ENCODE measurements at places on chromosomes 5 and 9. TPM values are rescaled to one million over a fixed set of nuclear protein-coding genes. Genes with fewer than 3 reads are reported as not detected.

DNA sequence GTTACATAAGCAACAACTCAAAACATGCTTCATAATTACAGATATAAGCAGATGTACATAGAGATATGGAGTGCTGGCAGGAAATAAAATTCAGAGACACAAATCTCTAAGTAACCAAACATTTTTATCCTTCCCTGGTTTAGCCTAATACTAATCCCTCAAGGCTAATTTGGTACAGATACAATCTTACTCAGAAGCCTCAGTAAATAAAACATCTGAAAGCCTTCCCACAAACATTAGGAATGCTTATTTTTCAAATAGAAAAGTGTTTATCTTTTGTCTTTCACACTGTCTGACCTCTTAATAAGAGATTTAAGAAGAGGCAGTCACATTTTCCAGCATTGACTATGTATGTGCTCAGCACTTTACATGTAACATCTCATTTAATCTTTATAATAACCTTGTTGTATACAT lies 399.4 kb downstream of the ARRDC3 start:
- no peaks in the 10 kb centered on the region for H3K4me1 ChIP-seq
- H3K27ac ChIP-seq, result no peak overlapping the region
- H3K36me3 ChIP-seq, result no peaks in the 10 kb centered on the region
- no peak for DNase-seq
- no peak overlapping the region for H3K4me3 ChIP-seq

SWI5 gene
- 24.5 TPM for total RNA-seq

GRCh38 chr5:153865016-153865415 lies 173.7 kb downstream of the FAM114A2 start:
- DNase-seq, result no peak
- H3K4me1 ChIP-seq, result no peaks in the 10 kb centered on the region
- H3K4me3 ChIP-seq, result no peak overlapping the region
- H3K27me3 ChIP-seq, result no peaks in the 10 kb centered on the region
- no peaks in the 10 kb centered on the region for H3K36me3 ChIP-seq
- H3K27ac ChIP-seq, result no peak overlapping the region

- DNase-seq, result no peak
- no peaks in the 10 kb centered on the region for H3K36me3 ChIP-seq
- H3K27ac ChIP-seq, result no peak overlapping the region
These were observed 8.2 kb downstream of the PDLIM7 start for GRCh38 chr5:177489119-177489716.

- H3K4me1 ChIP-seq, result no peaks in the 10 kb centered on the region
- no peak overlapping the region for H3K27ac ChIP-seq
- DNase-seq, result no peak
- no peaks in the 10 kb centered on the region for H3K27me3 ChIP-seq
- no peaks in the 10 kb centered on the region for H3K36me3 ChIP-seq
These were observed 93.6 kb downstream of the COL23A1 start for GRCh38 chr5:178496642-178497041.

DNA sequence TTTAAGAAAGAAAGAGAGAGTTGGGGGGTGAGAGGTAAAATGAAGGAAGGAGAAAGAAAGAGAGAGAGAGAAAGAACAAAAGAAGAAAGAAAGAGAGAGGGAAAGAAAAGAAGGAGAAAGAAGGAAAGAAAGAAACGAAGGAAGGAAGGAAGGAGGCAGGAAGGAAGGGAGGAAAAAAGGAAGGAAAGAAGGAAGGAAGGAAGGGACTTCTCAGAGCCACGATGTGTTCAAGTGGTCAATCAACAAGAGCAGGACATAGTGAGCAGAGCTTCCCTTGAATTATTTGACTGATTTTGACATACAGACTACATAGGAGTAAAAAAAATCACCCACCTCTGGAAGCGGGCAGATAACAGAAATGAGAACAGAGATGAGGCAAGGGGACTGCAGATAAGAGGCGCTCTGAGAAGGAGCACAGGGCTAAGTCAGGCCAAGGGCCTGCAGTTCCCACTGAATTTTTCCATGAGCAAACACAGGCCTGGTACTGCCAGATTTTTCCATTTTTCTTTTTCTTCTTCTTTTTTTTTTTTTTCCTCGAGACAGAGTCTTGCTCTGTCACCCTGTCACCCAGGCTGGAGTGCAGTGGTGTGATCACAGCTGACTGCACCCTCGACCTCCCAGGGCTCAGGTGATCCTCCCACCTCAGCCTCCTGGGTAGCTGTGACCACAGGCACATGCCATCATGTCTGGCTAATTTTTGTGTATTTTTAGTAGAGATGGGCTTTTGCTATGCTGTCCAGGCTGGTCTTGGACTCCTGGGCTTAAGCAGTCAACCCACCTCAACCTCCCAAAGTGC lies 77.7 kb upstream of the IL17B start:
- DNase-seq, result no peak
- no peak overlapping the region for H3K4me3 ChIP-seq
- H3K27me3 ChIP-seq, result no peaks in the 10 kb centered on the region
- H3K27ac ChIP-seq, result peak overlapping the region; percentile 56

All from ovary (tissue), 10 donors.